Right lobe of liver (tissue), 6 donors: ENCODE measurements at places on chromosomes 13 and 19. TPM values are rescaled to one million over a fixed set of nuclear protein-coding genes. Genes with fewer than 3 reads are reported as not detected.

The LHB gene
- not detected for total RNA-seq

DNA sequence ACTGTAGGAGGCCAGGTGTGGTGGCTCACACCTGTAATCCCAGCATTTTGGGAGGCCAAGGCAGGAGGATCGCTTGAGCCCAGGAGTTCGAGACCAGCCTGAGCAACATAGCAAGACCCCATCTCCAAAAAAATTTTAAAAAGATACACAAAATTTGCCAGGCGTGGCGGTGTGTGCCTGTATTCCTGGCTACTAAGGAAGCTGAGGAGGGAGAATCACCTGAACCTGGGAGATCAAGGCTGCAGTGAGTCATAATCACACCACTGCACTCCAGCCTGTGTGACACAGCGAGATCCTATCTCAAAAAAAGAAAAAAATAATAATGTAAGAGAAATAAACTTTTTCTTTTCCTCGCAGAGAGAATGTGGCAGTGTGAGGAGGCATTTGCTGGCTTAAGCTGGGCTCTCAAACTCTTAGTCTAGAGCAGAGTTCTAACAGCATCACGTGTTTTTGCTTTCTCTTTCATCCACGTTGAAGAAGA lies 21.1 kb downstream of the FAM187B start:
- DNase-seq = no peak

- DNase-seq = no peak
Observed at GRCh38 chr13:113811081-113811928, 52.3 kb downstream of the TMEM255B start.

DNA sequence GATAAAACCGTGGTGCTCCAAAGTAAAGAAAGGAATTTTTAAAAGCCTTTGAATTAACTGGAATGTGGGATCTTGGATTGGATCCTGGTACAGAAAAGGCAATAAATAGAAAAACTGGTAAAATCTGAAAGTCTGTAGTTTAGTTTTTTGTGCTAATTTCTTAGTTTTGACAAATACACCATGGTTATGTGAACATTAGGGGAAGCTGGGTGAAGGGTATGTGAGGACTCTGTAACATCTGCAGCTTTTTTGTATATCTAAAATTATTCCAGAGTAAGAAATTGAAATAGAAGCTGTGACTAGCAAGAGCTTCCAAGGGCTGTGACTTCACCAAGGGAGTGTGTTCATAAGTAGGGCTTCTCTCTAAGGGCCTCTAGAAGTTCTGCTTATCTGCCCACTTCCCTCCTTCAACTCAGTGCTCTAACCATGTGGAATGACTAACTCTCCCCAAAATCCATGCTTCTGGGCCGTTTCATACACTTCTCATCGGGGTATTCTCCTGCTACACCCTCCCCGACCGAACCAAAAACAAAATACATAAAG lies 26.5 kb downstream of the ARHGAP35 start:
- DNase-seq = no peak

GRCh38 chr13:106161146-106161545 lies 374.3 kb downstream of the EFNB2 start:
- DNase-seq = no peak
